ENCODE measurements at places on chromosomes 16 and 17.

DNA sequence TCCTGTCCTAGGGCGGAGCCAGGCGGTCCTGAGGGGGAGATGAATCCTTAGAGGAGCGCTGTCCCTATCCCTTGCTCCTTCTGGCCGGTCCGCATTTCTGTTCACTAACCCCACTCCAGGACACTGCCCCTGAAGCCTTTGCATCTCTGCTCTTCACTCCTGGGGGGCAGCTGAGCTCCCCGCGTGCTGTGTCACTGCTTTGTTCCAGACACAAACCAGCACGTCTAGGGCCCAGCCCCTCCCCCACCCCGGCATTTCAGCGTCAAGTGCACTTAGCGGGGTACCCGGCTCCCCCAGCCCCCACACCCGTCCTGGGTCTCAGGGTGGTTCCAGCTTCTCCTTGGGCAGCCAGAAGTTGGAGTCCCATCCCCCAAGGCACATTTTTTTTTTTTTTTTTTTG, 8.9 kb downstream of the CORO6 start:
- DNase-seq = no peak

GRCh38 chr17:77884019-77884418, 74.5 kb upstream of the TNRC6C start:
- no peak for DNase-seq

GRCh38 chr17:32114536-32114935, 27.8 kb upstream of the RHOT1 start:
- DNase-seq = no peak

GRCh38 chr16:687499-687898, 2.7 kb downstream of the WDR24 start:
- DNase-seq = no peak

DNA sequence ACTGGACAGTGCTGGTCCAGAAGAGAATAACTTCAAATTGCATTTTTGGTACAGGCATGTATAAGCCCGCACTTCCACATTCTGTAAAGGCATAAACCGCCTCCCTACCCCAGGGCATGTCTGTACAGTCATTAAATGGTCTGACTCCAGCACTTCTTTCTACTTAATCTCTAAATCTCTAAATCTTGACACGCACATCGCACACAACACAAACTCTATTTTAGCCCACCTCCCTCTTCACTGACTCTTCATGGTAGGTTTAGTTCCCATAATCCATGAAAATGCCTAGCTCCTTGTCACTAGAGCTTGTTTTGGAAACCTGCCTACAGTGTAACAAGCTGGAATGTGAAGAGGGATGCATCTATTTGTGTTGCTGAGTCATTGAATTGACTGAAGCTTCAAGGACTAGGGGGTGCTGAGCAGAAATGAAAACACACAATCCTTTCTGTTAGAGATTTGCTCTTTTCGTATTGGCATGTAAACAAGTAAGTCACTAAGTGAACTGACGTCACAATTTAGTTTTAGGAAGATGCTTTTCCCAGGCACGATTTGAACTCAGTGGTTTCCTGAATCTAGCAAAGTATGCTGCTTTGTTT, 1.6 kb upstream of the DUSP14 start:
- no peak for DNase-seq

- DNase-seq = no peak
These were observed 32.5 kb downstream of the DGKE start for GRCh38 chr17:56866496-56866895.

- no peak for DNase-seq
These were observed 702 bp upstream of the WNT3 start for GRCh38 chr17:46818929-46819859.

GRCh38 chr17:48513666-48514455, 16.9 kb downstream of the HOXB1 start:
- DNase-seq = no peak

DNA sequence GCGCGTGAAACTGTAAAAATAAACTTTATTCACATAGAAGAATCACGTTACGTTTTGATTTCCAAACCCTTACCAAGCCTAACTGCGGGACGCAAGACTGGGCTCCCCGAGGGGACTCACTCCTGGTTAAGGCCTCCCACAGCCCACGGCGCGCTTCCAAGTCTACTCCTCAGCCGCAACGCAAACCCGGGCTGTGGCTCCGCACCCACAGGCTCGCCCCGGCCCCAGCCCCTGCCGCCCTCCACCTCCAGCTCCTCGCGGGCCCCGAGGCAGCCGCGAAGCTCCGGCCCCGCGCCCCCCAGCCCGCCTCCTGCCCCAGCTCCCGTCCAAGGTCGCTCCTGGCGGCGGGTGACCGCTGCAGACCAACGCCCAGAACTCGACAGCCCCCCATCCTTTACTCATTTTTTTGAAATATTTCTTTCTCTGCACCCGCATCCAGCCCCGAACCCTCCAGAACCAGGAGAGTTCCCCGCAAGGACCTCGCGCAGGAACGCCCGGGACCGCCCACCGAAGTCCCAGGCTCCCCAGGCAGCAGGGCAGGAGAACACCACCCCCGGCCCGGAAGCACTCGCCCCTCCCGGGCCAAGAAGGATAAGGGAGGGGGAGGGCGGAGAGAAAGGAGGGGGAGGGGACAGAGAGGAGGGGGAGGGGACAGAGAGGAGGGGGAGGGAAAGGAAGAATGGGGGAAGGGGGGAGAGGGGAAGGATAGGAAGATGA, 912 bp downstream of the USP22 start:
- DNase-seq = peak; percentile 63

DNA sequence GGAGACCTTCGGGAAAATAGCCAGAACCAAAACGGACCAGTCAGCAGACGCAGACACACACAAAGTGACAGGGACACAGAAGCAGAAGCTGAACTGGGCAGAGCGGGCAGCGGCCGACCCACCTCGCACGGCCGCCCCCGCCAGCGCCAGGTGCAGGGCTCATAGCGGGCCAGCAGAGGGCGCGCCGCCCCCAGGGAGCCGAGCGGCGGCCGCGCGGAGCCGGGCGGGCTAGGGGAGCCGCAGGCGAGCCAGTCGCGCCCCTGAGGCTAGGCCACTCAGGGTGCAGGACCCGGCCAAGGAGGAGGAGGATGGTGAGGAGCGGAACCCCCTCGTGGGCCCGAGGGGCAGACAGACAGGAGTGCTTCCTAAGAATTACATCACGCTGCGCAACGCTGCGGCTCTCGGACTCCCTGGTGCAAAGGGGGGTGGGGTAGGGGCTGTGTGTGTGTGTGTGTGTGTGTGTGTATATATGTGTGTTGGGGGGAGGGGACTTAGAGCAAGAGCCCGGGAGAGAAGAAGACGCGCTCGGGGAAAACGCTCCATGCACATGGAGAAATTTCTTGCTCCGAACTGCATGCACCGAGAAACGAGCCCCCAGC, 913 bp upstream of the NOG start:
- DNase-seq = peak; percentile 68

DNA sequence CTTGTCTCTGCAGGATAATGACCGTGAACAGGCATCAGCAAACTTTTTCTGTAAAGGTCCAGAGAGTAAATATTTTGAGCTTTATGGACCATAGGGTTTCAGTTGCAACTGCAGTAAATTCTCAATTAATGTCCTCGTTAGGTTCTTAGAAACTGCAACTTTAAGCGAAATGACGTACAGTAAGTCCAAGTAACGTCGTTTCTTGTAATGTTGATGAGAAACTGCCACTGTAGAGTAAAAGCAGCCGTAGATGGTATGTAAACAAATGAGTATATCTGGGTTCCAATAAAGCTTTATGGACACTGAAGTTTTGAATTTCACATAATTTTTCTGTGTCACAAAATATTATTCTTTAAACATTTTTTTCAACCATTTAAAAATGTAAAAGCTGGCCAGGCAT, 4.9 kb downstream of the CHD9 start:
- DNase-seq = no peak

DNA sequence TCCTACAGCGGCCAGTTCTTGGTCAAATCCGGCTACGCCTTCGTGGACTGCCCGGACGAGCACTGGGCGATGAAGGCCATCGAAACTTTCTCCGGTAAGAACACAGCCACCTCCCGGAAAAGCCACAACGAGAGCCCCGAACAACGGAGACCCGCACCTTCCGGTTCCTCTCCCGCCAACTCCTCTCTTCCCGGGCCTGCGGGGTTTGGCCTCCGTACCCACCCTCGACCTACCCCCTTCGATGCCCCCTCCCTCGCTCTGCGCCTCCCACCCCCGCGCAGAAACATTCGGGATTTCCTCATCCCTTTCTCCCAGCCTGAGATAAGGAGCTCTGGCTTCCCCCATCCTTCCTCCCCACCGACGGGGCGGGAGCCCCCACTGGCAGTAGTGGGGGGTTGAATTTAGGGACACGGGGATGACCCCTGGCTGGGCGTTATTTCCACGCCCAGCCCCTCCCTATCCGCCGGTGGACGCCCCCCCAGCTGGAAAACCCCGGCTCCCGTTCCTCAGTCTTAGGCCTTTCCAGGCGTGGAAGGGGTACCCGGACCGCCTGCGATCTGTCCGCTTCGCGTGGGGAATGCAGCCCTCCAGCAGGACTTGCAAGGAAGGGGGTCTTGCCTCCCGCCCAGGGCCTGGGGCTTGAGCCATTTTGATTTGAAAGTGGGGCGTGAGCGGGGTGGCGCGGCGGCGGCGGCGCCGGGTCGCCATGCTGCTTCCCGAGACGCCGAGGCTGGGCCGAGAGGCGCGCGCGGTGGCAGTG, 822 bp downstream of the IGF2BP1 start:
- no peak for DNase-seq

DNA sequence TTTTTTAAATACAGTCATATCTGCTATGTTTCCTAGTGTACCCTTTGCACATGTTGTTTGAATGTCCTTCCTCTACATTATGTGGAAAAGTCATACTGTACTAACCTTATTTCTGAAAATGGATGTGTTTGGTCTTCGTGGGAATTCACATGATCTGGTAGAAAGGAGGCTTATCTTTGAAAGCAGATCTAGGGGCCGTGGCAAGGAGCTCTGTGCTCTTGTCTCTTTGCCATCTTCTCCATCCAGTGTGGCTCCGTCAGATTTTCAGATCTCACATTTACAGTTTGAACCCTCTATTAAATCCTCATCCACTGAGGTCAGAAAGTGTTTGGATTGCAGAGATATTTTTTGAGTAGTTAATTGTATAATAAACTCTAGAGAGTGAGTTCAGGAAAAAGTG, 32.9 kb downstream of the MAP2K4 start:
- DNase-seq = no peak

GRCh38 chr17:17314501-17315071, 11.4 kb downstream of the NT5M start:
- DNase-seq = no peak

DNA sequence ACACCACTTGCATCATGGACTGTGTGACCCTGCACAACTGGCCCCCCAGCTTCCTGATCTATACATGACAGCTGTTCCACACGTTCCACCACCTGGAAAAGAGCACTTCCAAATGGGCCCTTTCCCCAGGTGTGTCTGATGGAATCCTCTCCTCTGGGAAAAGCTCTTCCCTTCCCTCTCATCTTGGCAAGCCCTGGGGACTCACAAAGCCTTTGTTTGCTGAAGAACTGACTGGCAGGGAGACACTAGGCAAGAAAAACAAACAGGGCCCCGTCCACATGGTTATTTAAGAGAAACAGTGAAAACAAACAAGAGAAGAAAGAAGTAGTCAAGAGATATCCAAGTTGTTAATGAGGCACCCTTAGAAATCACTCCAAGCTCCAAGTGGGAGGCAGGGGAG, 52.6 kb downstream of the C16orf95 start:
- no peak for DNase-seq

GRCh38 chr17:59432657-59433056, 101.2 kb downstream of the YPEL2 start:
- no peak for DNase-seq

- DNase-seq = no peak
These were observed 145.5 kb downstream of the MSI2 start for GRCh38 chr17:57401556-57402488.

GRCh38 chr17:3598078-3598477, 11.1 kb downstream of the TRPV1 start:
- DNase-seq = no peak

DNA sequence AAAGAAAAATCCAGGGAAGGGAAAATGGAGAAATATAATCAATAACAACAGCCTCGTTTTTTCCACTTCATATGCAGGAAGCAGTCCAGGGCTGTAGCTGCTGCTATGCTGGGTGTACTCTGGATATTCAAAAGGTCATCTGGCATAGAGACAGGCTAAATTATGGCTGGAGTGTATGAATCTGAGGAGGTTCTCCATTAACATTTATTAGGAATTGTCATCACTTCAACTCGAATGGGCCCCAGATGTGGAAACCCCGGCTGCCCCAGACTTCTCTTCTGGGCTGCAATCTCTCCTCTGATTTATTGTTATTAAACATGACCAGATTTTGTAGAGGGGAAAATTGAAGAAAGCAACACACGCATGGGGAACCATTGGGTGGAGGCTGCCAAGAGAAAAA, 33.5 kb upstream of the SKAP1 start:
- no peak for DNase-seq

GRCh38 chr17:83176623-83177583, 97.5 kb downstream of the METRNL start:
- DNase-seq = no peak

DNA sequence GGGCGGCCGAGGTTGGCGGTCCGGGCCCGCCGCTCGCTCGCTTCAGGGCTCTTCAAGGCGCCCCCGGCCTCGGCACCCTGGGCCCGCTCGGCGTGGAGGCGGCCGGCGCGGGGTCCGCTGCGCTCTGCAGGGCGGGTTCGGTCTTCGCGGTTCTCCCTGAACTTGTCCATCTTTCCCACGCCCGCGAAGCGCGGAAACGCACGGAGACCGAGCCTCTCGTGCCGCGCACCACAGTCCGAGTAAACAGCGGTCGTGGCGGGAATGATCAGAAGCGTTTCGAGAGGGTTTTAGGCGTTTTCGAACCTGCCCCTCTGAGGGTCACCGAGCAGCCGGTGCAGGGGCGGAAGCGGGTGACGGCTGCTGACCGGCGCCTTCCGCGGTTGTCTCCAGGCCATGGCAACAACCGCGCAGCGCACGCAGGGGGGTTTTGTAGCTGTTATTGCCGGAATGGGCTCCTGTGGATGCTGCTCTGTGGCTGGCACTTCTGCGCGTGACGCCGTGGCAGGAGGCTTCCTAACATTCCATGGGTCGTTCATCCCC, 414 bp downstream of the NARF start:
- no peak for DNase-seq

GRCh38 chr17:55283256-55283965, 18.7 kb downstream of the HLF start:
- DNase-seq = no peak

DNA sequence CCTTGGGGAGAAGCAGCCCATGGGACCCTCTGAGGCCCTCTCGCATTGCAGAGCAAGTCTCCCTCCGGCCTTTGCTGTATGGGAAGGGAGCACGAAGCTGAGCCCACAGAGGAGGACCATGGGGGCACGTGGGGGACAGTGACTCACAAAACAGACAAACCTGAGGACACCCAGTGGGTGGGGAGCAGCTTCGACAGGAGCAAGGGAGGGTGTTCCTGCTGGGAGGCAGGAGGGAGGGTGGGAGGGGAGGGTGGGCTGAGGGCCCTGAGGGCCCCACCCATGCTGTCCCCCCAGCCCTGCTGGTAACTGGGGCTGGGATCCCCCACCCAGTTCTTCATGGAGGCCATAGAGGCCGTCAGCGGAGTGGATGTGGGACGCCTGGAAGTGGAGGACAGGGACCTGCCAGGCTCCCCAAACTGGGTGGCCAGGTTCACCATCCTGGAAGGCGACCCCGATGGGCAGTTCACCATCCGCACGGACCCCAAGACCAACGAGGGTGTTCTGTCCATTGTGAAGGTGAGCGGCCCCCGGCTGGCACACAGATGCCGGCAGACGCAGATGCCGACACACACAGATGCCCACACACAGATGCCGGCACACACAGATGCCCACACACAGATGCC, 12.5 kb downstream of the SLC22A31 start:
- DNase-seq = no peak

All from activated T-cell treated with anti-CD3 and anti-CD28 coated beads, Interleukin-2, amount 50 U/mL, for 4 hours (primary cell).